Neural crest cell (in vitro differentiated cells): ENCODE measurements at places on chromosomes 11 and 22.

GRCh38 chr11:73498343-73498742, 99.6 kb downstream of the FAM168A start:
- no peak for DNase-seq

DNA sequence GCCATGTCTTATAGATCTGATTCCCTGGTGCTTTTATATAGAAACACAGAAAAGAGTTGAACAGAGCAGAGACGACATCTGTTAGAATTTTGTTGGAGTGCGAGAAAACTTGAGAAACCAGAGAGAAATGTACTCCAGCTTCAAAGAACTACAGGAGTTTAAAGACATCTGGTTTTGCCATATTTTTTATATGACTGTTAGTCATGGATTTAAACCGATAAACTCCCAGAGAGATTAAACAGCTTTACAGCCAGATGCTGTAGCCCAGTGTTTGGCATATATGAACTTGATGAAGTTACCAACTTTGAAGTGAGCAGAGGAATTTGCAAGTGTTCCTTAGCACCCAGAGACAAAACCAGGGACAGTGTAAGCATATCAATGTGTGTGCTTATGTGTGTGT, 1083.1 kb downstream of the LRRC4C start:
- DNase-seq: no peak

GRCh38 chr11:32405592-32405991, 29.7 kb downstream of the WT1 start:
- DNase-seq: no peak

- DNase-seq: no peak
These were observed 7.1 kb downstream of the MS4A2 start for GRCh38 chr11:60095477-60096120.

DNA sequence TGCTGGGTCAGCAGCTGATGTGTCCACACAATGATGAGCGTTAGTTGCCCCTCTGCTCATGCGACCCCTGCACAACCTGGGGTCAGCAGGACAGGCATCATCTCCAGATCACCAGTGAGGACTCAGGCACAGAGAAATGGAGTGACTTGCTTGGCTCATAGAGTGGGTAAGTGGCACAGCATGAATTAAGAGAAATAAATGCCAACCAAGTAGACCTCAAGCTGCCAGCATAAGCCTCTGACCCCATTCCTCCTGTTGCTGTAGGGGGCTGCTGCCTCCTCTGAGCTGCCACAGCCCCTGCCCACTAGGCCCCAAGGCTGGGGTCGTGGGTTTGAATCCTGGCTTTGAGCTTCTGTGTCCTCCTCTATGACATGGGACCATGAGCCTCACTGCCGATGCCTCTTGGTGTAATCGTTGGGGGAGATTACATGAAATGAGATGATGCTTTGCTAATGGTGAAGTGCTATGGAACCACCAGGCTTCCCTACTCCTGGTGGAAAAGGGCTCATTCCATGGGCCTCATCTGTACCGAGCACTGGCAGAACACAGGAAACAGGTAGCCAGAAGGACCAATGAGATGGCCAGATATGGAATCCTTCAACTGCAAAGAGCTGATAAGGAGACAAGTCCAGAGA, 33.6 kb downstream of the LRRC32 start:
- DNase-seq: no peak
